Body of pancreas (tissue), 4 donors: ENCODE measurements at places on chromosomes 1 and 21.
A peak's percentile ranks its signal among the peaks of the same experiment; 100 is the strongest.

DNA sequence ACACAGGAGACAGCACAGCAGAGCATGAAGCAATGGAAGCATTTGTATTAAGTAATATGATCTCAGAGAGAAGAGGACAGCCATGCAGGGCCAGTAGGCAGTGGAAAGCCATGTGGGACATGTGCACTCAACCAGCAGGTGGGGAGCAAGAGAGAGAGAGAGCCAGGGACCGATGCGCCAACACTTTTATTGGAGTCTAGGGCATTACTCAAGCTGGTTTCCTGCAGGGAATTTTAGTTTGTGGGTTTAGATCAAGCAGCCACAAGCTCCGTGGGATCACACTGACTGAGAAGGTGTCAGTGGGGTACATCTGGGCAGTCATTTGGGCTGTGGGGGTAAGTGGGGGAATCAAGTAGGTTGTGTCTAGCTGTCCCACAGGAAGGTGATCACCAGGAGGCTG, 137.1 kb downstream of the PCBP3 start:
- no peak for DNase-seq

DNA sequence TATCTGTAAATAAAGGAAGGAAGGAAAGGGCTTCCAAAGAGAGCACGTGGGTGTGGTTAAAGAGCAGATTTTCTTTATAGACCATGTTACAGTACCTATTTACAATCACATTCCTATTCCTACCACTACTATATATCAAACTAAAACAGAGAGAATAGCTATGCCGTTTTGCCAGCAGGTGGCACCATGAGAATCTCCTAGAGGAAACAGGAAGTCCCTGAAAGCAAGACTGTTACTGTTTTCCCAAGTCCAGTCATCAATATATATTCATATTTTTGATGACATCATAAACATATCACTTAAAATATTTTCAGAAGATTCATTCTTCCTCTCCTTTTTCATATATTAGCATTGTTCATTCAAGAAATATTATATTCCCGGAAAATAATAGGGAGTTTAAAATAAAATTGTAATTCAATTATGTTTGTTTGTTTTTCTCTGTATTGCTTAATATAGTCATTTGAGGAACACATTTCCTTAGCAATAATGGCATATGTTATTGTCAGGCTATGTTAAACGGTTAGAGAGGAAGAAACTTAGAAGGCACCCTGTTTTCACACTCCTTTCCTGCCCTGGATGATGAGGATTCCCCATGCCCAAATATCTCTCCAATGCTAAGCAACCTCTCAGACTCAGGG, 6.6 kb downstream of the CCDC190 start:
- DNase-seq = peak; percentile 66

GRCh38 chr1:3012456-3013291, 8.6 kb upstream of the ACTRT2 start:
- peak; percentile 69 for DNase-seq

DNA sequence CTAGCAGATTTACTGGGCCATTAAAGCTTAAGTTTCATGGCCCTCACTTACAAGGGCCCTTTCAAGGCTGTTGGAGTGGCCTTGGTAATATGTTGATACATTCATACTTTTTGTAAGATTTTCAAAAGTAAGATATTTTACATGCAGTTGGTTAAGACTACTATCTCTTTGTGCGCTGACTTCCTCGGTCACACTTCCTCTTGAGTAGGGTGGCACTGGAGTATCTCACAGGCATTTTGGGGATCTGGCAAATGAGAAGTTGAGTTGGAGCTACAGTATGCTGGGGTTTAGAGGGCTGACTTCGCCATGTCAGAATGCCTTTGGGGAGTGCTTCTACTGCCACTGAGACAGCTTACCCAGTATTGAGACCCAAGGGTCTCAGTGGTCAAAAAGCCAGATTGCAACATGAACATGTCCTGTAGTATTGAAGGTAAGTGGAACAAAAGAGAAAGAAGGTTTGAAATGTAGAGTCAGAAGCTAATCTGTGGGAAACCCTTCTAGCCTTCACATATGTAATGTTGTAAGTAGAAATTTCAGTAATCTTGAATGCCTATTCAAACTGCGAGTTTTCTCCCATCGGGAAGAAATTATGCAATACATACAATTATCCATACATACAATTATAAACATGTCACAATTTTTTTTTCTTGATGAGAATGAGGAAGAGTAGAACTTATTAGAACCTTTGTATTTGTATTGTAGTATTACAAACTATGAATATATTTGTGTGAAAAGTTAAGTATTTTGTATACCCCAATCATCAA, 32.3 kb upstream of the RALGPS2 start:
- DNase-seq = no peak

GRCh38 chr1:41222496-41222895, 19.6 kb downstream of the SCMH1 start:
- DNase-seq = peak; percentile 14

- peak; percentile 16 for DNase-seq
These were observed 20.1 kb upstream of the DISP3 start for GRCh38 chr1:11458811-11459275.

DNA sequence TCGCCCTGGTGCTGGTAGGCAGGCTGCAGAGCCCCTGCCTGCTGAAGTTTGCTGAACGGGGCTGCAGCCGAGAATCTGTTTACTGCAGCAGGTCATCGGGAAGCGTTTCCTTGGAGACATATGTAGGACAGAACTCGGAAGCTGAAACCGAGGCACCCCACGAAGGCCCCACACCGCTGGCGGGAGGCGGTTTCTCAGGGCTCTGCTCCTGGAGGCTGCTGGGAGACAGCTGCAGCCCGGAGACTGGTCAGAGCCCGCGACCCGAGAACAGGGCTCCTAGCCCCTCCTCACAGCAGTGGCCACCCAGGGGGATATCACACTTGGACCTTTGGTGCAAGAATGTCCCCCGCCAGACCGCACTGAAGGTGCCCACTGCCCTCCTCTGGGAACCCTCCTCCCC, 12.7 kb upstream of the PLCH2 start:
- peak; percentile 34 for DNase-seq

DNA sequence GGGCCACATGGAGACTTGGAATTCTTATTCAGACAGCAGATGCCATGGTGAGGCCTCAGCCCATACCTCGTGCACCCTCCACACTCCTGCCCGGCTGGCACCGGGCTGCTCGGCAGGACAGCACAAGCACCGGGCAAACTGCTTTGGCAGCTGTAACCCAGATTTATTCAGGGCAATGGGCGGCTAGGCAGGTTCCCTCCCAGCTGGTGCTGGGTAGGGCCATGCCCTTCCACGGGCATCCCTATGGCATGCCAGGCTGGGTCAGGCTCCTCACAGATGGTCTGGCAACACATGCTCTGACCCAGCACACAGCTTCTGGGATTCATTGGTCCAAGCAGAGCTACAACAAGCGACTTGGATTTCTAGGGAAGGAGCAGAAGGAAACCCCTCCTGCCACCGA, 53.4 kb downstream of the ATP1A1 start:
- DNase-seq = no peak

- no peak for DNase-seq
These were observed 15.3 kb upstream of the TNFSF4 start for GRCh38 chr1:173222149-173223030.

DNA sequence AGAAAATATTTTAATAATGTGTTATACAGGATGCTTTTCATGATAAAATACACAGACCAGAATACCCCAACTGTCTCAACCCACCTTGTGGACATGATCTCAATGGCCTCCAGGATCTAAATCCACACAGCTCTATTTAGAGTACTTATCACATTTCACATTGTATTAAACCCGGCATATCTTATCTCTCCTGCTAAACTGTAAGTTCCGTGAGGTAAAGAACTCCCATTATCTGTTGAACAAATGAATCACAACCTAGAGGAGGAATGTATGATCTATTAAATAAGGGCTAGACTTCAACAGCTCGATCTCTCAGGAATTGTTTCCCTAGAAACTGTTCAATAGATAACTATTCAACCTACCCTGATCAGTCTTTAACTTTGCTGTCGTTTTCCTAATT, 6.9 kb downstream of the ETV3 start:
- DNase-seq = no peak

DNA sequence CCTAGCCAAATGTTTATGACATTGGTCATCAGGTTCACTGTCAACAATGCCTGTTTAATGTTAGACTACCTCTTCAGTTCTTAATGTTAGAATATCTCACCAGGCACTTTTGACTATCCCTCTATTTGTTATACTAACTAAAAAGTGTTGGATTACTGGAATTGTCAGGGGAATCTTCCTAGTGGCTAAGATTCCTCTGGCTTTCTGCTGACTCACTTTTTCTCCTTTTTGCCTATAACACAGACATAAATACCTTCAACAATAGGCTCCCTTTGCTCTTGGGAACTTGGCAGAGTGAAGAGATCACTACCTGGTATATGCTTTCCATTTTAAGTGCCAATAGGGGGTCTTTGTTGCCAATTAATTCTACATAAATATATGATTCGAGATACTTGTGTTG, 68.5 kb downstream of the TMEM200B start:
- no peak for DNase-seq

- peak; percentile 55 for DNase-seq
These were observed 773 bp downstream of the IFNGR2 start for GRCh38 chr21:33403786-33404585.

DNA sequence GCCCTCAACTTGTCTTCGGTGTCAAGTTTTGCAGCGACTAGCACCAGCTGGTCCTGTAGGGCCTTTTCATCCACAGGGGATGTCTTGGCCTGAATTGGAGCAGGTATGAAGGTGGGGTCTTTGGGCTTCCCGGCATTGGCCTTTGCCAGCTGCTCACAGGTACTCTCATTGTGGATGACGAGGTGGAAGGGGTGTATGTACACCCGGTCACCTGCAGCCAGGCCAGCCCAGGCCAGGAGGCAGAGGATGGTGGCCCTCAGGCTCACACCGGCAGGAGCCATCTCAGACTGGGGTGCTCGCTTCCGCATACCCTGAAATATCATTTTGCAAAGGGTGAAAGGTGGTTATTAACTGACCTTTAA, 3.4 kb downstream of the AGT start:
- DNase-seq = no peak

- DNase-seq = no peak
These were observed 21.2 kb upstream of the PLA2G2C start for GRCh38 chr1:20207546-20207945.

GRCh38 chr21:38475519-38475918, 22.8 kb downstream of the ERG start:
- no peak for DNase-seq

DNA sequence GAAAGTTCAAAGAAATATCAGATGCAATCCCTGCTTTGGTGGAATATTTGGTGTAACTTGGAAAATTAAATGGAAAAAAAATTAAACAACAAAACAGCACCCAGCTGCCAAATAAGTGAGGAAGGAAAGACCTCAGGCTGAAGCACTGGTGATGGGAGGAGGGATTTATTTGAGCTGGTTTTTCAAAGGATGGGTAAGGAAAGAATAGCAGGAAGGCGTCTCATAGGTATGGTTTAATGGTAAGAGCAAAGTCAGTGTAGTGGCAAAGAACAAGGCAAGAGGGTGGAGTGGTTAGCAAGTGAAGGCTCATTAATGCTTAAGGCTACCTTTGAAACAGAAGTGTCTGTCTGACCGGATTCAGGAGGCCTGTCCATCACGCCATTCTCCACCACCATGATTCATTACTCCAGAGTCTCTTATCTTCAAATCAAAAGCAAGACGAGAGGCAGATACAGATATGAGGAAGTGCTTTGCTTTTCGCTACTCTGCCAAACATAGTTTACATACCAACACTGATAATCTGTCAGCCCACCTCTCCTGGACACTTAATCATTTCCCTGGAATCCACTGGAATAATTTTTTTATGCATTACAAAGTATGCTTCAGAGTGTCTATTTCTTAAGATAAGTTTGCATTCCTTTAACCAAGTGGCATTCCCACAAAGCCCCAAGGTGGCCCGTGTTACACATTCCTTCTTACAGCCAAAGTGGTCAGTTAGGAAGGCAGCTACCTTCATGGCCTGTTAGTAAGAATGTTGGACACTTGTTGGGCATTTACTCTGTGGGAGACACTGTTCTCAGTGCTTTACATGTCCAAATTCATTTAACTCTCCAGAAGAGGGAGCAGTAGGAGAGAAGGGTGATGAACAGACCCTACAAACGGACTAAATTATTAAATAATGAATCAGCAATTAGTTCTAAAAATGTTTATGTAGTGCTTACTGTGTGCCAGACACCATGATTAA, 146.6 kb downstream of the ROR1 start:
- no peak for DNase-seq
